ENCODE measurements at places on chromosomes 12 and 14.

GRCh38 chr14:104966261-104966865, 11.8 kb downstream of the AHNAK2 start:
- no peak for DNase-seq

DNA sequence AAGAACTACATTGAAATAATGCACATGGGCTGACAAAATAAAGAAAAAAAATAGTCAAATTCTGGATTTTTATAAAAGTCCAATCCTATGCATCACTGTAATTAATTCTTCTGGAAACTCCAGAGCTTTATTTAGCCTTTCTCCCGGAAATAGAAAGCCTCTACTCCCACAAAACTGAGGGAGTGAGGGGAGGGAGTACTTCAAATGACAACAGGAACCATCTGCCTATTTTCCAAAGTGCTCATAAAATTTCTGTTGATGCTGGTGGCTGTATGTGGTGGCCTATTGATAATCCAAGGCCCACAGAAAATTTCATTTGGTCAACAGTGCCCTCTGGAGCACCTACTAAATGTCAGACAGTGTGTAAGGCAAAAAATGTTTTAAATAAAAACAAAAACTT, 64.6 kb downstream of the KIF21A start:
- DNase-seq = no peak

DNA sequence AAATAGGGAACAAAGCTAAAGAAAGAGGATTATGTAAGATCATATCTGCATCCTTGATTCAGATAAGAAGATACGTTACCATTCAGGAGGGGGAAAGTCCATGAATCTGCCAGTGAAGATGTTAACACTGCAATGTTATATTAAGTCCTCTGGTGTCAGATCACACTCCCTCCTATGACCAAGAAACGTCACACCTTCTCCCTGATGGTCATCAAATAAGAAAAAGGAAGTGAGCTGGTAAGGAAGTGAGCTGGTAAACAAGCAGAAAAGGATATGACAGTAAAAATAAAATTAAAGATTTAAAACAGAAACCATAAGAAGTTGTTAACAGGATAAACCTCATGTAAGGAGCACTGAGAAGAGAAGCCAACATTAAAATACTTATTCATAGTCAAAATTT, 340.2 kb downstream of the SEC23A start:
- peak; percentile 10 for DNase-seq

DNA sequence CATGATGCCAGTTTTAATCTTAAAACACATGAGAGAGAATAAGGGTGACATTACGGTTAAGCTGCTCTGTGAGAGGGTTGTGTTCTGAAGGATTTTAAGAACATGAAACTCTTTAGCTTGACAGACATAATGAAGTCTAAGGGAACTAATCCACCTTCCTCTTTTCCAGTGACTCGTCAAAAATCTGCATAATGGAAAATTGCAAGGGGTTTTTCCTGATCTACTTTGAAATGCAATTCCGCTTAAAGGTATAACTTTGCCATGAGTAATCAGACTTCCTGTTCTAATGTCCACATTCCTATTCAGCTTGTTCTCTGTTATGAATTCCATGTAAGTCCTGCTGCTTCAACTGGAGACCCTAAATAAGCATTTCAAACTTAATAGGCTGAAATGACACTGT, at the start of gene ZNF705A:
ZNF705A (plus strand) TSS at position 171 of the 400 bp plus-strand sequence. CDS start 15,611 bp downstream, outside the sequence.
- DNase-seq = peak; percentile 76

DNA sequence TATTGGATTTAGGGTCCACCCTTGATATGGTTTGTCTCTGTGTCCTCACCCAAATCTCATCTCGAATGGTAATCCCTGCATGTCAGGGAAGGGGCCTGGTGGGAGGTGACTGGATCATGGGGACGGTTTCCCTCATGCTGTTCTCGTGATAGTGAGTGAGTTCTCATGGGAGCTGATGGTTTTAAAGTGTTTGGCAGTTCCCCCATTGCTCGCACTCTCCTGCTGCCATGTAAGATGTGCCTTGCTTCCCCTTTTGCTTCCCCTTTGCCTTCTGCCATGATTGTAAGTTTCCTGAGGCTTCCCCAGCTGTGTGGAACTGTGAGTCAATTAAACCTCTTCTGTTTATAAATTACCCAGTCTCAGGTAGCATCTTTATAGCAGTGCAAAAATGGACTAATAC, 118.3 kb downstream of the VRK1 start:
- no peak for DNase-seq

GRCh38 chr12:90936230-90937005, 18.6 kb downstream of the CCER1 start:
- DNase-seq = no peak

DNA sequence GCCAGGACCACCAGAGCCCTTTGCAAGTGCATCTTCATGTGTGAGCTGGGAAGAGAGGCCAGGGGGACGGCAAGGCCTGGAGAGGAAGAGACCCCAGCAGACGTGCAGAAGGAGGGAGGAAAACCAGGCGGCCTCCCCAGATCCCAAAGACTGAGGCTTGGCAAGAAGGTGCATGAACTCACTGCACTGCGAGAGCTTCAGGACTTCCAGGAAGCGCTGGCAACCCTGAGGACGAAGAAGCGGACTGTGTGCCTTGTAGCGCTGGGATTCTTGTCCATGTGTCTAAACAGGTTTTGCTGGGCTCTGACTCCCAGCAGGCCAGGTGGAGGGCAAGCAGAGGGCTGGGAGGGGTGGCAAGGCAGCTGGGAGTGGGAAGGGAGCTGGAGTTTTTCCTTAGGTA, 939 bp downstream of the TGFB3 start:
- no peak for DNase-seq

GRCh38 chr12:1044199-1044598, 53.2 kb downstream of the ERC1 start:
- no peak for DNase-seq

DNA sequence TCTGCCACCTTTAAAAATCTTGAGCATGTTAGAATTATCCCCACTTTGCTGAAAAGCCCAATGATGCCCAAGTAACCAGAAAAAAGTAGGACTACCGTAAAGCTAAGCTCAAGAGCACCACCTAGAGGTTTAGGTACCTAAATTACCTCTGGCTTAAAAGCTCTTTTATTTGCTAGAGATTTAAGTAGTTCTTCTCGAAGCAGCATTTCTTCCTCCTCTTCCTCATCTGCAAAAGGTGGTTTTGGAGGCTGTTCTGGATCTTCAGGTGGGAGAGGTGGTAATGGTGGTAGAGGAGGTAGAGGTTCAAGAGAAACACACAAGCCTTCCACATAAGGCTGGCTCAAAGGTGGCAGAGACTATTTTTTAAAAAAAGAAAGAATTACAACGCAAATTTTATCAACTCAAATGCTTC, 26.9 kb downstream of the ZFC3H1 start:
- DNase-seq = peak; percentile 27

DNA sequence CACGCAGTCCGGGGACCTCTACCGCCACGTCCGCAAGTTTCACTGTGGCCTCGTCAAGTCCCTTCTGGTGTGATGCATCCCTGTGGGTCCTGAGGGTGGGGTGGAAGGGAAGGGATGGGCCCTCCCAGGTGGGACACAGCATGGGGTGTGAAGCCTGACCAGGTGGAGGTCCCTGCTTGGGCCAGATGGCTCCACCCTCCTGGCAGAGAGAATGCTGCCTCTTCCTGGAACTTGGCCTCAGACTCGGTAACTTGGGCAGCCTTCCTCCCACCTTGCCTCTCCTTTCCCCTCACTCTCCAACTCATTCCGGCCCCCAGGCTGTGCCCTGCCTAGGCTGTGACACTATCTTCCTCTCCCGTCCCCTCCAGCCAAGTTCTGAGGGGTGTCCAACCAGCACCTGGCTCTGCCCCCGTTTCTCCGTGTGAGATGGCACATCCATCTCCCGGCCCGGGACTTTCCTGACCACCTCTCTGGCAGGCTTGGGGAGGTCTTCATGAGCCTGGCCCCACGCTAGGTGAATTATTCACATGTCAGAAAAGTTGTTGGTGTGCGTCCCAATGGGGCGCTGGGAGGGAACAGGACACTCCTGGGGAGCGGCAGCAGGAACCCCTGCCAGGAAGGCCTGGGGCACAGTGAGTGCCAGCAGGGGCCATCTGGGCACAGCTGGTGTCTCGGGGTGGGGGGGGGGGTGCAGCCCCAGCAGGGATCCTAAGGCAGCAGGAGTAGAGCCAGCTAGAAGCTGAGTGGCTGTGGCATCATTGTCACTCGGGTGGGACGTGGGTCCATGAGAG, 1.7 kb downstream of the ZBTB42 start:
- DNase-seq = no peak

DNA sequence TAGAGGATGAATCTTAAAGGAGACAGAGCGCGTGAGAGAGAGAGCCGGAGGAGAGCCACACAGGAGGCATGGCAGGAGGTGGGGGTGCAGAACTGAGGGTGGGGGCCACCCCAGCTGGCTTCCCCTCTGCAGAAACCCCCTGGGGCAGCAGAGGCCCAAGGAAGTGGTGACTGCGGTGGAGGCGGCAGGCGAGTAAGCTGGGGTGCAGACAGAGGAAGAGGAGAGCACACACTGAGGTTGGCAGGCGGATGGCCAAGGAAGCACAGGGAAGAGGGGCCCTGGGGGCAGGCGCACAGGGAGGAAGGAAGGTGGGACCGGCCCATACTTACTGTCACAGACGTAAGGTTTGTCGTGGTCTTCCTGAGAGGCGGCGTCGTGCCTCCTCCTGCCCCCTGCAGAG, 179.8 kb downstream of the DPF3 start:
- no peak for DNase-seq

DNA sequence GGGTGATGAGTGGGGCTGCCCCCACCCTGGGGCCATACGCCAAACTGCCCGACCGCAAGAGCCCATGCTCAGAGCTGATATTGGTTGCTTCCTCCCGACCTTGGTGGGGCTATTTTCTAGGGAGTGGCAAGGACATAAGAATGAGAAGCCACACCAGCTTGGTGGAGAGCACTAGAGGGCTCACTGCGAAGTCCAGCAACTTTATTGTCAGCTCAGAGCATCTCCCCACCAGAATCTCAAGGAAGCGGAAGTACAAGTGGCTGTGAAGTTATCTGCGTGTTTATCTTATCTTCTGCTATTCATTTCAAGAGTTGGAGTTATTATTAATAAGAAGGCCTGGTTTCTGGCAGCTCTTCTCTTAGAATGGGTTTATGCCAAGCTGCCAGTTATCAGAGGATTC, 4.9 kb upstream of the PLXNC1 start:
- DNase-seq = no peak

- no peak for DNase-seq
Observed at GRCh38 chr14:29056041-29056566, 289.5 kb downstream of the FOXG1 start.

DNA sequence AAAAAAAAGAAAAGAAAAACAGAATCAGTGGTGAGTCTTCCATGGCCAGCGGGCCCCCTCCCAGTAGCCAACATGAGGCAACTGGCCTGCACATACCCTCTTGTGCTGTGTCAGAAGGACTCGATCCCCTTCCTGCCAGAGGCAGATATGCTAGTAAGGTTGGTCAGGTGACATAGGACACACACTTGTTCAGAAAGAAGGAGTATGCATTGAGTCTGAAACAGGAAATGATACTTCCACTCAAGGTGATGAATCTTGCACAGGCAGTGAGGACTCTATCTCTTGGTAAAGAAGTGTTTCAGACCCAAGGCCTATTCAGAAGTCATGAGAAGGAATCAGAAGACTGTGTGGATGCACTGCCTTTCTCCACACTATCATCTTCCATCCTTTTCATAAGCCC, 269.7 kb upstream of the FAR2 start:
- no peak for DNase-seq

DNA sequence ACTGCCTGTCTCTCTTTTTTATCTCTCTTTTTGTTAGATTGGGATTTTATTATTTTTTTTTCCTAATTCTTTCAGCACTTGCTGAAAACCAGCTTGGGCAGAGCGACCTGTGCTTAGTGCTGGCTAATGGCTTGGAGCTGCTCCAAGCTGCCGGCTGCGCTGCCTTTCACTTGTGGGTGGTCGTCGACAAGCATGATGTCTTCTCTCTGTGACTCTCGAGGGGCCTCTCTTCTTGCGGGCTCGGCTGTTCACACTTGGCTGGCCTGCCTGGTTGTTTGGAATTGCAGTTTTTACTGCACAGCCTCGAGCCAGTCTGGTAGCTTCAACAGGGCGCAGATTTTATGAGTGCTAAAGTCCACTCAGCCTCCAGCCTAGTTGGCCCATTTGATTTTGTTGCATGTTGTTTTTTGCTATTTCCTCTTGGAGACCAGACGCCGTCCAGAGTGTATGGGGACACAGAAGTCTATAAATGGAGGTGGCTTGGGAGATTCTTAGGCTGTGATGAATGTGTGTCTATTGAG, 18.6 kb downstream of the TPCN1 start:
- no peak for DNase-seq

GRCh38 chr14:68211421-68211820, 391.8 kb downstream of the RAD51B start:
- no peak for DNase-seq

DNA sequence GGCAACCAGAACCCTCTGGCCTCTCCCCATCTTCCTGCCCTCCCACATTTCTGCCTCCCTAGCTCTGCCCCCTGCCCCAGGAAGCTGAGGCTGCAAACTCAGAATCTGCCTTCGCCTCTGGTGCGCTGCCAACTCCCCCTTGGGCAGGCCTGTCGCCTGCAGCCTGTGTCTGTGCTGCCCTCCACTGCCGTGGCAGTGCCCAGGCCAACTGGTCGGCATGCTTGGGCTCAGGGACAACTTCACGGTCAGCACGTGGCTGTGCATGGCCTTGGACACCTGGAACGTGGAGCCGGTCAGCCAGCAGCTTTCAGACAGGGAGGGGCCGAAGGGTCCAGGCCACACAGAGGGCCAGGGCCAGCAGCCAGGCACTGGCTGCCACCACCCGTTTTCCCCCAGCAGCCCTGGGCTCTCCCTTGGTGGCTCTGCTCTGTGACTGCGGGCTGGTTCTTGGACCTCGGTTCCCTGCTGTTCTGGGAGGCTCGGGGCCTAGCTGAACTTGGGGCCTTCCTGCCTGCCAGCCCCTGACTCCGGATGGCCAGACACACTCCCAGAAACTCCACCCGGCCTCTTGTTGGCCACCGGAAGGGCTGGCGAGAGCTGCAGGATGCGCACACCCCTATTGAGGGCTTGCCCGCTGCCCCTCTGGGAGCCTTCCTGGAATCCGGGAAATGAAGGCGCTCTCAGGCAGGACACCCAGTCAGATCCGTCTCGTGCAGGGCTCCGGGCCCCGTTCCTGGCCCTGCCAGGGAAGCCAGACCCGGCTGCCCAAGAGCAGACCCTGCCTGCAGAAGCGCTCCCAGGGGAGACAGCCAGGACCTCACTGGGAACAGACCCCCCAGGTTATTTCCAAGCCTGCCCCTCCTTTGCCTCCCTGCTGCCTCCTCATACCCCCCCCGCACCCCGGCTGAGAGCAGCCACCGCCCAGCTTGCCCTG, 34.2 kb upstream of the PPP1R13B start:
- DNase-seq = no peak

DNA sequence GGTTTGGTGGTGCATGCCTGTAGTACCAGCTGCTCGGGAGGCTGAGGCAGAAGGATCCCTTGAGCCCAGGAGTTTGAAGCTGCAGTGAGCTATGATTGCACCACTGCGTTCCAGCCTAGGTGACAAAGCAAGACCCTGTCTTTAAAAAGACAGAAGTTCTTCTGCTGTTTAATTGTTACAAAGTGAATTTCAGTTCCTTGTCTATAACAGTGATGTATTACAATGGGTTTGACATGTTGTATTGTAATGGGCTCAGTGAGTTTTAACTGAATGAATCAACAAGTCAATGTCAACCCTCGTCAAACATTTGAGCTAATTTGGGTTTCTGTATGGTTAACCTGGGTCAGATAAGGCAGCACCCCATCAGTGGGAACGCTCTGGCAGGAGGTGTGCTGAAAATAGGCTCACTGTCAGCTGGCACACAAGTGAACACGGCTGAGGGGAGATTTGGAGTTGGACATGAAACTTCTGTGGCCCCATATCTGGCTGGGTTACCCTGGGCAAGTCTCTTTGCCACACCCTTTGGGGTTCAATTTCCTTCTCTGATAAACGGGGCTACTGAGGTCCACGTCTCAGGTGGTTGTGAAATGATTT, 14.0 kb upstream of the TRPV4 start:
- peak; percentile 79 for DNase-seq

Data from CD14-positive monocyte (primary cell).